Vagina (tissue), 2 donors: ENCODE measurements at places on chromosomes 5 and 9. TPM values are rescaled to one million over a fixed set of nuclear protein-coding genes. Genes with fewer than 3 reads are reported as not detected.

Gene EIF4E1B
- total RNA-seq: not detected

Gene IL13
- not detected for total RNA-seq

Gene DMRT1
- not detected for total RNA-seq

Gene OLFM1
- total RNA-seq: 39.0 TPM

Gene ARHGEF39
- total RNA-seq: 1.2 TPM

Gene FBP2
- not detected for total RNA-seq

Gene YIPF5
- 18.2 TPM for total RNA-seq

Gene SPATA31D4
- total RNA-seq: not detected

GRCh38 chr9:129839324-129840023 is 4.2 kb downstream of the USP20 start:
- DNase-seq: no peak
- no peak overlapping the region for H3K4me3 ChIP-seq
- peaks cover 46% of the 10 kb centered on the region for H3K4me1 ChIP-seq
- no peak overlapping the region for H3K27ac ChIP-seq

GRCh38 chr5:90337449-90338052 is 72.0 kb downstream of the CETN3 start:
- H3K36me3 ChIP-seq: no peaks in the 10 kb centered on the region
- H3K27me3 ChIP-seq: no peaks in the 10 kb centered on the region
- no peak for DNase-seq
- no peak overlapping the region for H3K27ac ChIP-seq
- no peaks in the 10 kb centered on the region for H3K4me1 ChIP-seq

DNA sequence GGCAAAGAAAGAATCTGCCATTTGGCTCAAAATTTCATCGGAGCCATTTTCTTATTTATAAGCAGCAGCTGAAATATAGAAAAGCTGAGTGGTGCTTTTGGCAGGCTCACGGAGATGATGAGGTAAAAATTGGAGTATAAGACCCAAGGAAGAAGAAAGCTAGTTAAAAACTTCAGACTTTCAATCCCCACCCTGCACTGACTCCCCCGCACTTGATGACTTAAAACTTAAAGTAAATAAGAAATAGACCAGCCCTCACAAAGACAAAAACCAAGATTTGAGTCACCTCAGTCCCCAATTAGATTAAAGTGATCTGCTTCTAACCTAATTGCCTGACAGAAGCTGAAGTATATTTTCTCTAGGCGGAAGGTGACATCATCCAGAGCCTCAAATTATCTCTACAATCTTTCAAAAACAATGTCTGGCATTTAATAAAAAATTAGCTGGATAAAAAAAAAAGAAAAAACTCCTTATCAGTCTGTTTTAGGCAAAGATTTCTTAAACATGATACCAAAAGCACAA is 124.0 kb upstream of the PJA2 start:
- H3K27me3 ChIP-seq: no peaks in the 10 kb centered on the region
- H3K36me3 ChIP-seq: no peaks in the 10 kb centered on the region
- H3K4me1 ChIP-seq: no peaks in the 10 kb centered on the region
- no peak for DNase-seq
- no peak overlapping the region for H3K27ac ChIP-seq

DNA sequence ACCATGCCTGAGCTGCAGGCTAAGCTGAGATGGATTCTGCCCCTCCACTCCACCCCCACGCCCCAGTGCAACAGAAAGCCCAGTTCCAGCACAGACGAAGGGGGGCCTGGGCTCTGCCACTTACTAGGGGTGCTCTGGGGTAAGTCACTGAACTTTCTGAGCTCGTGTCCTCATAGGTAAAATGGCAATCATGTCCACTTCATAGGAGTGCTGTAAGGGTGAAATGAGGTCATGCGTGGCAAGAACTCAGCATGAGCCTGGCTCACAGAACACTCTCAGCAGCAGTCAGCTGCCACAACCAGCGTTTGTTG is 8.4 kb upstream of the PSD2 start:
- no peak overlapping the region for H3K27ac ChIP-seq
- H3K36me3 ChIP-seq: no peaks in the 10 kb centered on the region
- no peak for DNase-seq

- no peaks in the 10 kb centered on the region for H3K36me3 ChIP-seq
- H3K27me3 ChIP-seq: no peaks in the 10 kb centered on the region
- H3K4me3 ChIP-seq: no peak overlapping the region
- H3K27ac ChIP-seq: no peak overlapping the region
- H3K4me1 ChIP-seq: no peaks in the 10 kb centered on the region
Measured at GRCh38 chr5:76166886-76167576, 83.8 kb downstream of the SV2C start.

DNA sequence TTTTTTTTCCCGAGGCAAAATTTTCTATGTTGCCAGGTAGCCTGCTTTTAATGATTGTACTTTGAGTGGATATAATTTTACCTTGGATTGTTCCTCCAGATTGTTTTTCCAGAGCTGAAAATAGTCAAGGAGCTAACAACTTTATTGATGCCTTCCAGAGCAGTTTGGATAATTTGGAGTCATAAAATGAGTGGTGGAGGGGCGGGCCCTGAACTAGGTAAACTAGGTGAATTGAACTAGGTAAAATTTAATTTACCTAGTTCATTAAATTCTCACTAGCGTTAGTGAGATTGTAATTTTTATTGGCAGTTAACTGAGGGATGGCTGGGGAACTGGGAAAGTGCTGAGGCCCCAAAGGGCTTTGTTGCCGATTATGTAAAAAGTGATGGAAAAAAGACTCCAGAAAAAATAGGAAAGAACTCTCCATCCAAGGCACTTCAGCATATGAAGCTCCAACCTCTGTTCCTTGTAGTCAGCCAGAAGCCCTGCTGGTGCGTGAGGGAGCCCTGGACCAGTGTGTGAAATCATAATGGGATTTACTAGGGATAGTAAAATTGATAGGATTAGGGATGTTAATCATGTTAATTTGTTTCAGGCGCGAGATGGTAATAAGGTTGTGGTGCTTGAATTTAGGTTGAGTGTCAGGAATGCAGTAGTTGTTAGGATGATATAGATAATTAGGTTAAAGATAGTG is 1.7 kb downstream of the DNAJC25 start:
- H3K4me3 ChIP-seq: no peak overlapping the region
- H3K27me3 ChIP-seq: no peaks in the 10 kb centered on the region
- no peak overlapping the region for H3K27ac ChIP-seq
- no peak for DNase-seq
- H3K36me3 ChIP-seq: no peaks in the 10 kb centered on the region

DNA sequence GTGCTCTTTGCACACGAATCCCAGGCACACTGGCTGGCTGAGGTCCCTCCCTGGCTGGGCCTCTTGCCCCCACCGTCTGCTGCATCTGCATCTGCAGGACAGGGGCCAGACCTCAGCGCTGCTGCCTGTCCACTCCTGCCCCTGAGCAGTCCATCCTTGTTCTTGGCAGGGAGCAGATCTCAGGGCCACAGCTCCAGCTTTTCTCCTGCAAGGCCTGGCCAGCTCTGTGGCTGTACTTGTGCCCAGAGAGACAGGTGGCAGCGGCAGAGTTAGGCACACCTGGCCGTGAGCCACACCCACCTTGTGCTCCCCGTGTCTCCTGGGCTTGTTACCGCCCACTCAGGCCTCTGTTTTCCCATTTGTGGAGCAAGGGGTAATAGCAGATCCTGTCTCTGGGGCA is 13.9 kb downstream of the NEK6 start:
- H3K27me3 ChIP-seq: no peaks in the 10 kb centered on the region
- H3K27ac ChIP-seq: peak overlapping the region; percentile 65
- no peak for DNase-seq

GRCh38 chr5:53405396-53405795 is 75.0 kb upstream of the FST start:
- no peaks in the 10 kb centered on the region for H3K36me3 ChIP-seq
- H3K27me3 ChIP-seq: no peaks in the 10 kb centered on the region
- H3K27ac ChIP-seq: no peak overlapping the region
- no peak for DNase-seq
- H3K4me1 ChIP-seq: no peaks in the 10 kb centered on the region

DNA sequence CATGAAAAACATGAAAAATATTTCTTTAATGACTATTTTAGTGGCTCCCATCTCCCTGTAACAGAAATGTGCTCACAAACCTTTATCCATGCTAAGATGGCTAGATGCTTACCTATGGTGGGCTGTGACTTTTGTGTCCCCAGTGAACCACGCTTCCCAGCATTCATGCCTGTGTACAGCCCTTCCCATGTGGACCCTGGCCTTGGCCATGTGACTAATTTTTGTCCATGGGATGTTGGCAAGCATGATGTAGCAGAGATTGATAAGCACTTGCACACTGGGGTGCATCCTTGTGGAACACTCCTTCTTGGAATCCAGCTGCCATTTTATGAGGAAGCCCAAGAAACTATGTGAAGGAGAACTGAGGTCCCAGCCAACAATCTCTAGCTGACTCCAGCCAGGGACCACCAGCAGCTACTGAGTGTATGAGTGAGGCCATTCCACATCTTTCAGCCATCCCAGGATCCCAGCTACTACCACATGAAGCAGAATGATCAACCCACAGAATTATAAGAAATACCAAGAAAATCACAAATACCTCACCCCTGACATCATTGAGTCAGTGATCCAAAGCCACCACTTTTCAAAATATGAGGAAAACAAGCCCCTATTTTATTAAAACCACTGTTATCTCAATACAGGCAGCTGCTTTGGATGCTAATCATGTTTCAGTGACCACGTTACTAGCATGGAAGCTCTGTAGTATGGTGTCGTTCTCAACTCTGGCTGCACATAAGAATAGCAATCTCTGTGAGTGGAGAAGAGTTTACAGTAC is 16.1 kb upstream of the RAI14 start:
- no peaks in the 10 kb centered on the region for H3K4me1 ChIP-seq
- DNase-seq: no peak
- no peaks in the 10 kb centered on the region for H3K36me3 ChIP-seq
- no peak overlapping the region for H3K27ac ChIP-seq
- H3K4me3 ChIP-seq: no peak overlapping the region

GRCh38 chr9:114487607-114488300 is 17.5 kb downstream of the WHRN start:
- no peak overlapping the region for H3K27ac ChIP-seq
- no peak overlapping the region for H3K4me3 ChIP-seq
- H3K27me3 ChIP-seq: no peaks in the 10 kb centered on the region

GRCh38 chr5:170619869-170620268 is 116.0 kb downstream of the KCNIP1 start:
- no peaks in the 10 kb centered on the region for H3K27me3 ChIP-seq
- H3K27ac ChIP-seq: no peak overlapping the region
- DNase-seq: no peak
- H3K36me3 ChIP-seq: no peaks in the 10 kb centered on the region
- H3K4me1 ChIP-seq: no peaks in the 10 kb centered on the region

GRCh38 chr5:78273436-78273835 is 21.1 kb downstream of the AP3B1 start:
- no peaks in the 10 kb centered on the region for H3K27me3 ChIP-seq
- H3K36me3 ChIP-seq: no peaks in the 10 kb centered on the region
- H3K4me3 ChIP-seq: no peak overlapping the region
- DNase-seq: no peak
- peaks cover 8% of the 10 kb centered on the region for H3K4me1 ChIP-seq

DNA sequence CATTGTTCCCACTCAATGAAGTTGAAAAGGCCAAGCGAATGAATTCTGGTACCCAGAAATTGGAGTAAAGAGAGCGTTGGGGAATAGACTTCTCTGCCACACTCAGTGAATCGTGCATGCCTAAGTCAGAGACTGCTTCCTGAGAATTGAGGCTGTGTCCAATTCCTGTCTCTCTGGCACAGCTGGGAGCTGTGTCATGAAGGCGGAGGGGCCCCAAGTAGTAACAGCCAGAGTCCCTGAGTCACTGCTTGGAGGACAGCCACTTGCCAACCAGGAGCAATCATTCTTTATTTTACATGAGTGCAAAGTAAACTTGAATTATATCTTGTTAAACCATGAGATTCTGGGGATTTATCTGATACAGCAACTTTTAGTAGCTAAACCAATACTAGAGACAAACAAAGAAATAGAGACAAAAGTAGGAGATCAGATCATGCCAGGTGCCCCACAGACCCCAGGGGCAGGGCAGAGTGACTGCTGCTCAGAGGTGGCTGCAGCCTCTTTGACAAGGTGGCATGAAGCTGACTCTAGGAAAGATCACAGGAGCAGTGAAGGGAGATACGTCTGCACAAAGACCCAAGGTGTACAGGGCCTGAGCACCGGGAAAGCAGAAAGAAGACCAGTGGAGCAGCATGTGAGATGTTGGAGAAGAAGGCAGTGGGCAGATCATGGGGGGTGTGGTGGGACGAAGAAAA is 246.0 kb downstream of the GADD45G start:
- H3K27ac ChIP-seq: no peak overlapping the region
- H3K4me1 ChIP-seq: peaks cover 8% of the 10 kb centered on the region
- no peak overlapping the region for H3K4me3 ChIP-seq
- DNase-seq: peak; percentile 71

DNA sequence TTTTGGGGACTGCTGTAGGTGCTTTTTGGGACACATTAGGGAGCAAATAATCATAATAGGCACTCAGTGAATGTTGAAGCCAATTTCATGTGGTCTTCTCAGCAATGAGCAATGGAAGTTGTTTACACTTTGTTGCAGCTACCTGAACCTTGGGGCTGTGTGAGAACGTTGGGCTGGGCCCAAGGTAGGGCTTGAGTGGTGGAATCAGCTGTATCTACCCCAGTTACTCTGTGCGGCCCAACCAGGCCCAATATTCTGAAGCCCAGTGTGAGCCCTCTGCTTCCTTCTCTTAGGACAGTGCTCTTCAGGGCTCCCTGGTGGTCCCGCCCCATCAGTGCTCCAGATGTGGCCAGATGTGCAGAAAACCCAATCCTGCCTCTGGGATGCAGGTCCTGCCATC is 38.4 kb downstream of the MAST4 start:
- H3K36me3 ChIP-seq: no peaks in the 10 kb centered on the region
- H3K4me1 ChIP-seq: no peaks in the 10 kb centered on the region
- no peaks in the 10 kb centered on the region for H3K27me3 ChIP-seq

GRCh38 chr5:165393839-165394238 is 1888.4 kb downstream of the MAT2B start:
- no peaks in the 10 kb centered on the region for H3K4me1 ChIP-seq
- no peak overlapping the region for H3K4me3 ChIP-seq
- H3K27me3 ChIP-seq: no peaks in the 10 kb centered on the region
- no peak overlapping the region for H3K27ac ChIP-seq
- no peaks in the 10 kb centered on the region for H3K36me3 ChIP-seq

DNA sequence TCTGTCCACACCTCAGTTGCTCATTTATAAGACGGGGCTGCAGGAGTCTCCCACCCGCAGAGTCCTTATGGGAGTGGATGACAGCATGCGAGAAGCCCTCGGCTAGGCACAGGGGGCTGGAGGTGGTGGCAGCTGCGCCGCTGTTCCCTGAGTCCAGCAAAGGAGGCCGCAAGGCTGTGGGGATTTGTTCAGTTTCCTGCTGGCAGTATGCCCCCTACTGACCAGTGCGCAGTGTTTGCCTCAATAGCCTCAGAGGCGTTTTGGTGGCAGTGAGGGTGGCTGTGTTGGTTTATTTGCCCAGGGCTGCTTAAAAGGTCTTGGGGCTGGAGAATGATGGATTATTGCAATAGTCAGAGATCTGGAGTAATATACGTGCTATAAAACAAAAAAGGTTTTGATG is 176.3 kb upstream of the OTULINL start:
- H3K4me3 ChIP-seq: no peak overlapping the region

GRCh38 chr5:98416541-98416940 is 356.9 kb upstream of the RGMB start:
- H3K27ac ChIP-seq: no peak overlapping the region
- no peak overlapping the region for H3K4me3 ChIP-seq
- no peaks in the 10 kb centered on the region for H3K4me1 ChIP-seq
- H3K27me3 ChIP-seq: no peaks in the 10 kb centered on the region
